Sciatic nerve (tissue), 2 donors: ENCODE measurements at places on chromosomes 5 and 9. TPM values are rescaled to one million over a fixed set of nuclear protein-coding genes. Genes with fewer than 3 reads are reported as not detected.

SHISAL2B gene
- total RNA-seq, result not detected

DNA sequence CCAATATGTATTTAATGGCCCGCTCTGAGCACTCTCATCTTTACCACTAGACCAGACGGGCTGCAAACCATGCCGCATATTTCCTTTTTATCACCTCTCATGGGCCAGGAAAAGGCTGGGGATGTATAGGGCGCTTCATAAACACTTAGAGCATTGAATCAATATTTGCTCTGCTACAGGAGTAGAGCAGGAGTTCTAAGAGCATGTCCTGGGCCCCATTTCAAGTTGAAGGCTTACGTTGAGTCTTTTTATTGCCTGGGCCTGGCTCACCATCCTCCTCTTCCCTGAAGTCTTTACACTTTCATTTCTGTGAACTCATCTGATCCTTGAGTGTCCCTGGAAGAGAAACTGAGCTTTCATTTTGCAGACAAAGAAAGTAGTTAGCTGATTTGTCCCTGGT, 112.4 kb downstream of the FSTL4 start:
- no peak for DNase-seq

DNA sequence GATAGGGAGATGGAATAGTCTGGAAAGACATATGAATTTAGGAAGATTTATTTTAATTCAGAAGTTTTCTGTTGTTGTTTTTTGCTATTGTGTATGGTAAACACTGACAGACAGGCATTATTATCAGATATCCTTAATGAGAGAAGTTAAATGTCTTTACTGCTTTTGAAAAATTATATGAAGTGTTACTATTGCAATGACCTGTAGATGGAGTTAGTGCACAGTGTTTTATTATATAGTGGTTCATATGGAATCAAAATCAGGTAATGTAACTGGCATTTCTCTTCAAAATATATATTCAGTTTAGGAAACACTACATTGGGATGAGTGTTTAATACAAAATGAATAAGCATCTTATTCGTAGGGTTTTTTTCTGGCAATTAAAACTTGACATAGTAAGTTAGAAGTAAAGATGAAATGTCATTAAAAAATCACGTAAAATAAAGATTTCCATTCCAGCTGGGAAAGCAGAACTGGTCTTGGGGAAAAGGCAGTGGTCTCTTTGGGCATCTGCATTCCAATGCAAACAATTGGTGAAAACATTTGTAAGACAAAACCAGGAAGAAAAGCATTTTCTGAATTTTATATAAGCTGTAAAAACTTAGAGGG, 3.9 kb downstream of the GABRA1 start:
- no peak for DNase-seq

GLIPR2 gene
- 14.8 TPM for total RNA-seq

- no peak for DNase-seq
Measured at GRCh38 chr5:53944981-53945380, 365.4 kb downstream of the ARL15 start.

N4BP3 gene
- total RNA-seq, result 2.6 TPM

DNA sequence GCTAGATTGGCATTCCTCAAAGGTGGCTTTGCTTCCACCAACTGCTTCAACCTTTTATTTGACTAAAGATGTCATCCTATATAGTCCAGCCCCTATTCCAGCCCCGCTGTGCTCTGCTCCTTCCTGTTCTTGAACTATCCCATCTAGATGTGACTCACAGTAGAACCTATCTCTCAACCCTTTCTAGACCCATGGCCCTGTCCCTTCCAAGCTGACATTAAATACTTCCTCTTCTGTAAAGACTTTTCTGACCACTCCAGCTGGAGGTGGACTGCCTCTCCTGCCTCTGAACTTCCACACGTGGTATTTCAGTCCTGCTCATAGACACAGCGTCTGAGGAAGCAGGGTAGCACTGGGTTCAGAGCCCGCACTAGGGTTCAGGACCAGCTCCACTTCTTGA, 32.4 kb downstream of the OSTF1 start:
- no peak for DNase-seq

DNA sequence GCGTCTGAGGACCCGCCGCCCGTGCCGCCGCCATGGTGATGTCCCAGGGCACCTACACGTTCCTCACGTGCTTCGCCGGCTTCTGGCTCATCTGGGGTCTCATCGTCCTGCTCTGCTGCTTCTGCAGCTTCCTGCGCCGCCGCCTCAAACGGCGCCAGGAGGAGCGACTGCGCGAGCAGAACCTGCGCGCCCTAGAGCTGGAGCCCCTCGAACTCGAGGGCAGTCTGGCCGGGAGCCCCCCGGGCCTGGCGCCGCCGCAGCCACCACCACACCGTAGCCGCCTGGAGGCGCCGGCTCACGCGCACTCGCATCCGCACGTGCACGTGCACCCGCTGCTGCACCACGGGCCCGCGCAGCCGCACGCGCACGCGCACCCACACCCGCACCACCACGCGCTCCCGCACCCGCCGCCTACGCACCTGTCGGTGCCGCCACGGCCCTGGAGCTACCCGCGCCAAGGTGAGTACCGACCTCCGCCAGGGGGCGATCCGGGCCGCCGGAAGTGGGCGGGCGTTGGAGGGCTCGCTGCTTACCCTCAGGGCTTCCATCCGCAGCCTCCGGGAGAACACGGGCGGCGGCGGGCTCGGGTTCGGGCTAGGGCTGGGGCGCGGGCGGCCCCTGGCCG, 8.5 kb downstream of the PRR7 start:
- DNase-seq, result peak; percentile 86

- DNase-seq, result no peak
Measured at GRCh38 chr5:173981185-173981761, 7.7 kb upstream of the C5orf47 start.

PCDHB15 gene
- 7.3 TPM for total RNA-seq

- DNase-seq, result no peak
Measured at GRCh38 chr5:102570747-102571146, 71.9 kb upstream of the SLCO6A1 start.

DNA sequence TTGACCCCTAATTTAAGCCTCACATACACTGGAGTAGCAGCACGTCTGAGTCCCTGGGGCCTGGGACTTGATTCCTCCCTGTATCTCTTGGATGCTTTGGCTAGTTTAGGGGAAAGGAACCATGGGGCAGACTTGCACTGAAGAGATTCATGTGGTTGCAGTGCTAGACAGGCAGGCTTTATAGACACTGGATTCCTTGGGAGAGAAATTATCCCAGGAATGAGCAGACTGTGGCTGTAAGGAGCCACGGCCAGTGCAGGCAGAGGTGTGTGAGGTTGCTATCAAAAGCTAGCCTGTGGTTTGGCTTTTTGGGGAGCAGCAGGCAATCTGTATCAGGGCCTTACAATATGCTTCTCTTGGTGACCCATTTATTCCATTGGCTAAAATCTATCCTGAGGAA, 20.5 kb upstream of the PITX1 start:
- no peak for DNase-seq

- DNase-seq, result no peak
Measured at GRCh38 chr9:132978451-132979131, at the start of gene GFI1B. Gene GFI1B, plus strand, starts transcription at chr9:132978694. Its CDS starts 7,985 bp downstream, at chr9:132986679.

DNA sequence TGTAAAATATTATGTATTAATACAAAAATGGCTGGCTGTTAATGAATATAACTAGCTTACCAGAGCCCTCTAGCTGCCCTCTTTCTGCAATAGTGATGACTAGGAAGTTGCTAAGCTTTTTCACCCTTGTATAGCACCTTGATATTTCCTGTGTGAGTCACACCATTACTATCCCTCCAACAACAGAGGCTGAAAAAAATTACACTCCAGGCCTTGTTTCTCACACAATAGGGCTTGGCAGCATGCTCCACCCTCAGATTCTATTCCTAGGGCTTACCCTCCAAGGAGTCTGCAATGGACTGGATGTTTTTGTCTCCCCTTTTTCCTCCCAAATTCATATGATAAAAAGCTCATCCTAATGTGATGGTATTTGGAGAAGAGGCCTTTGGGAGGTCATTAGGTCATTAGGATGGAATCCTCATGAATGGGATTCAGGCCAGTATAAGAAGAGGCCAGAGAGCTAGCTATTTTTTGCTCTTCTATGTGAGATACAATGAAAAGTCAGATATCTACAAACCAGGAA, 184.6 kb upstream of the MAP1B start:
- no peak for DNase-seq

GRCh38 chr9:71270554-71270953, 149.1 kb upstream of the TRPM3 start:
- no peak for DNase-seq

PCDHGA1 gene
- total RNA-seq, result 1.4 TPM

GRCh38 chr9:75993434-75993833, 103.0 kb downstream of the PCSK5 start:
- DNase-seq, result no peak

C9orf153 gene
- total RNA-seq, result 0.98 TPM

FAM13B gene
- 82.4 TPM for total RNA-seq

KIF20A gene
- total RNA-seq, result 0.67 TPM

GRCh38 chr9:124359855-124360678, 55.2 kb downstream of the PSMB7 start:
- no peak for DNase-seq

DNA sequence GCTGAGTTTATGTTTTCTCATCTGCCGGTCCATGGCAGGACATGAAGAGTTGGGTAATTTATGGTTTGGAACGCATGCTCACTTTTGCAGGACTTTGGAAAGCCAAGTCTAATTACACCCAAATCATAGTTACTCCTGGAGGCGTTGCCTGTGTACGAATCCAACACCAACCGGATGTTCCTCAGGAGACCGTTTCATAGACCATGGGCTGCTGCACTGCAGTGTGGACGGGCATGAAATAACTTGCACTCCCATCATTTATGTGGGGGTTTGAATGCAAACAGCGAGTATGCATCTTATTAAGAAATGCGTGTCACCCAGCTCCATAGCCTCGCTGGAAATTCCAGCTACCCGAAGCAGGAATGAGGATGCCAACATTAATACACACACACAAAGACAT, 96.1 kb upstream of the IRX2 start:
- DNase-seq, result no peak

DNA sequence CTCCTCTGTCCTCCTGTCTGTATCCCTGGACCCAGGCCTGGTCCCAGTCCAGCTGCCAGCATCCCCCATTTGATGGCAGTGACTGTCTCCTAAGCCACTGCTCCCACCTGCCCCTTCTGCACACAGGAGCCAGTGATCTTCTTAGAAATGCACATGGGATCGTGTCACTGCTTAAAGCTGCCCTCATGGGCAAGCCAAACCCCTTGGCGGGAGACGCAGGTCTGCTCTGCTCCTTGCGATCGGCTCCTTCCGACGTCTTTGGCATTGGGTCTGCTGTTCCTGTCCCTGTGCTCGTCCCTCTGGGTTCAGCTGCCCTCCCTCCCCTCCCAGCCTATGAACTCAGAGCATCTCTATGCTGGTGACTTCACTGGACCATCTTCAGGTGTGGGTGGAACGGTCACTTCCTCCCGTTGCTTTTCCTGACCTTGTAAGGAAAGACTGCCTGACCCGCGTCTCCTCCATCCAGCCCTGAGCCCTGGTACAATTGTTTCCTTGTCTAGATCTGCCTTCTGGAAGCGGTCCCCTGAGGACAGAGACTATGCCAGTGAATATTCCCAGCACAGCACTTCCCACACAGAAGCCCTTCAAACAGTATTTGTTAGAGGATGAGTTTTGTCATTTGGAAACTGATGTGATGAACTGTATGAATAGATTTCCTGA, 116.5 kb downstream of the ZNF354C start:
- DNase-seq, result no peak

ALDH1B1 gene
- total RNA-seq, result 9.3 TPM

PCDHGC3 gene
- 71.4 TPM for total RNA-seq

GABRA1 gene
- total RNA-seq, result not detected

DNA sequence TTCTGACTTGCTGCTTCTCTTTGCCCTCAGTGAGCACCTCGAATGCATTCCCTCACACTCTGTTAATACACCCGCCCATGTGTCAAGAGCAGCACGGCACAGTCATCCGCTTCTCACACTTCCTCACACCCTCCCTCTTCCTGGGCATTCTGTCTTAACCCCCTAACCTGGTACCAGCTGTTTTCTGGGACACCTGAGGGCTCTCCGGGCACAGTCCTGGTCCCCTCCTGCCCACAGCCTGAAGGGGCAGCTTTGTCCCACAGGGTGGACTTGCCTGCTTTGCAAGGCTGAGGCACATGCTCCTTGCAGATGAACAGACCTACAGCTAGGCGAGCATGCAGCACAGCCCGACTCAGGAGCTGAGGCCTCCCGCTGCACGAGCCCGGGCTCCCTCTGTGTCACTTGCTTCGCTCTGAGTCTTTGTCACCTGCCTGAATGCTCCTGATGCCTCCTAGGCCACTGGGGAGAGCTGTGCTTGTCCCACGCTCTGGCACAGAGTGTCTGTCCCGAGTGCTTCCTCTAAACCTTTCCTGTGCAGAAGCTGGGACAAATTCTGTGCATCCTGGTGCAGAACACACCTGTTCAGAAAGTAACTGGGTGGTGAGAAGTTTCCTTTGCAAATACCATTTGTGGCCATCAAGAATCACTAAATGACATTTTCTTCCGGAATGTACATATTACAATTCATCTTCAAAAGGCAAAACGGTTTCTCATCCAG, 47.8 kb downstream of the AHRR start:
- peak; percentile 50 for DNase-seq

CDH9 gene
- not detected for total RNA-seq

- no peak for DNase-seq
Measured at GRCh38 chr9:86885232-86885631, 62.1 kb downstream of the GAS1 start.

DNA sequence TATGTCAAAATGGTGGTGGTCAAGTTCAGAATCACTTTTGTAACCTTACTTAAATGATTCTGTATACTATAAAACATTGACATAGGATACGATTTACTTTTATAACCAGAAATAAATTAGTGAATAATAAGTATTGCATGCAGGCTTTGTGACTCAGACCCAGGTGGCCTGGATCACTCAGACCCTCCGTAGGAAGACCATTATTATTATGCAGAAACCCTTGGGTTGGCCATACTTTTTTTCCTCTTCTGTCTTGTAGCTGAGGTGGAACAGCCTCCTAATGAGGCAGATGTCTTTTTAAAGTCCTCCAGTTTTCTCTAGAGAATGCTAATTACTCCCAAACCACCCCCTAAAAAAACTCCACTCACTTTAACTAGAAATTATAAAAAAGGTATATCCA, 121.9 kb downstream of the LPAR1 start:
- no peak for DNase-seq

LHX6 gene
- total RNA-seq, result 11.5 TPM

BSPRY gene
- 0.22 TPM for total RNA-seq

- no peak for DNase-seq
Measured at GRCh38 chr5:148085977-148086705, 22.4 kb downstream of the SPINK5 start.

GRCh38 chr5:178368274-178368673, 135.7 kb upstream of the PHYKPL start:
- no peak for DNase-seq

LCNL1 gene
- total RNA-seq, result 4.1 TPM

- DNase-seq, result no peak
Measured at GRCh38 chr5:63125392-63125791, 546.8 kb downstream of the LRRC70 start.
